NCI-H1417 (cell line): ENCODE measurements at places on chromosomes 7 and 10.
A peak's percentile ranks its signal among the peaks of the same experiment; 100 is the strongest.

DNA sequence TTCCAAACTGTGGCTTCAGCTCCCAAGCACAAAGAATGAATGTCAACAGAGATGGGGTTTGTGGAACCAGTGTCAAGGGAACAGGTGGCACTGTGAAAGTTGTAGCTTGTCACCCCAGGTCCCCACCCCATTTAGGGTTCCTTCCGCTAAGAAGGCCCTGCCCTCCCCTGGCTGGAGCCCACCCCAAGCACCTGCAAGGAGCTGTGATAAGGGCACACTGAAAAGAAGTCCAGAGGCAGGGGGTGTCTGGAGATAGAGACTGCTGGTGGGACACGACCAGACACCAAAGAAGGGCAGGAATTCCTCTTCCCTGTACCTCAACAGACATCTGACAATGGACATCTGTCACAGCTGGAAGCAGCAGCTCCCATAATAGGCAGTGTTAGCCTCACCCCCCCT lies 4.5 kb downstream of the GRID1 start:
- no peak for DNase-seq

- peak; percentile 95 for DNase-seq
These were observed 1079.9 kb downstream of the CNTNAP2 start for GRCh38 chr7:147196481-147196880.

GRCh38 chr10:45461034-45461433 lies 87.0 kb downstream of the ALOX5 start:
- no peak for DNase-seq

DNA sequence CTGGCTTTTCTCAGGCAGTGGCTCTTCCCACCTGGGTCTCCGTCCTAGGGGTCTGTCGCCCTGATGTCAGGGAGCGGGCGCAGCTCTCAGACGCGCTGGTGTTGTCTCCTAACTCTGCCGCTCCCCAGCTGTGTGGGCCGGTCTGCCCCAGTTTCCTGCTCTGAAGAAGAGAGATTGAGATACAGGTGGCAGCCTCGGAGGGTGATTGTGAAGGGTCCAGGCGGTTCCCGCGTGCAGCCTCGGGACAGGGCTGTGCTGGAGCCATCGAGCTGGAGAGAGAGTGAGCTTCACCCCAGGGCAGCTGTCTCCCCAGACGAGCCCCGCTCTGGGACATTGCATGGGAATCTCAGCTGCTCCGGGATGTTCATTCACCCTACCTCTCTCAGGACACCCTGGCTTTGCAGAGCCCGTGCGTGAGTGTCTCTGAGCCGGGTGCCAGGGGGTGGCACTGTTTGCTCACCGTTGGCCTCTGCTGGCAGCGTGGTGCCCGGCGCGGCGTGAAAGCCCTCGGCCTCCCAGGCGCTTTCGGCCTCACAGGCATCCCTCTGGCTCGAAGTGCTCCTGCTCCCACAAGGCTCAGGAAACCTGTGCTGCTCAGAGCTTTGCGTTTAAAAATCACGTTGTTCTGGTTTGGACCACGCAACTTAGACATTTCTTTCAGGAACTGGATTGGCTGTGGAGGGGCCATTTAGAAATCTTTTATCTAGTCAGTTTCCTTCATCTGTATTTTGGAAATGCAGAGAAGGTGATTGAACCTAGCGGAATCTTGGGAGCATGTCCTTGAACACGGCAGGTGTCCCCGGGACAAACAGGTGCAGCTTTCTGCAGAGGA lies 33.8 kb upstream of the ZFAND2A start:
- DNase-seq, result peak; percentile 86

GRCh38 chr10:89591796-89592271 lies 53.2 kb downstream of the PANK1 start:
- no peak for DNase-seq

DNA sequence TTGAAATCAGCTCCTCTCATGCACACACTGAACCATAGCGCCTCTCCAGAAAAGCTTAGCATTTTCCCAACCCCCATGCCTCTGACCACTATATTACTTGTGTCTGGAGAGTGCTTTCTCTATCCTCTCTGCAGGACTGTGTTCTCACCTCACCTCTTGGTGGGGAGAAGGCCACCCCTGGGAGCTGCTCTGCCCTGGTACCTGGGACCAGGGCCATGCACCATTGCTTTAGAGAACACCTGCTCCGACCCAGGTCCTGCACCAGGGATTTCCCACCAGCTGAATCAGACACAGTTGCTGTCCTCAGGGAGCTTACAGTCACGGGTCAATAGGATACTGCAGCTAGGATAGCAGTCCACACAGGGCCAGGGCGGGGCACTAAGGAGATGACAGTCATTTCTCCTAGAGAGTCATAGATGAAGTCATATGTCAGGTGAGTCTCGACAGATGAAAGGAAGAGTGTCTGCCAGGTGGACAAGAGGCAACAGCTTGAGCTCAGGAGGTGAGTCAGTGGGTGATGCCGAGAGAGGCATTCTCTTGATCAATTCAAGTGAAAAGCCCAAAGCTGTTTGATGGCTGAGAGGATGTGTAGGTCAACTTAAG lies 619 bp upstream of the LMTK2 start:
- no peak for DNase-seq

DNA sequence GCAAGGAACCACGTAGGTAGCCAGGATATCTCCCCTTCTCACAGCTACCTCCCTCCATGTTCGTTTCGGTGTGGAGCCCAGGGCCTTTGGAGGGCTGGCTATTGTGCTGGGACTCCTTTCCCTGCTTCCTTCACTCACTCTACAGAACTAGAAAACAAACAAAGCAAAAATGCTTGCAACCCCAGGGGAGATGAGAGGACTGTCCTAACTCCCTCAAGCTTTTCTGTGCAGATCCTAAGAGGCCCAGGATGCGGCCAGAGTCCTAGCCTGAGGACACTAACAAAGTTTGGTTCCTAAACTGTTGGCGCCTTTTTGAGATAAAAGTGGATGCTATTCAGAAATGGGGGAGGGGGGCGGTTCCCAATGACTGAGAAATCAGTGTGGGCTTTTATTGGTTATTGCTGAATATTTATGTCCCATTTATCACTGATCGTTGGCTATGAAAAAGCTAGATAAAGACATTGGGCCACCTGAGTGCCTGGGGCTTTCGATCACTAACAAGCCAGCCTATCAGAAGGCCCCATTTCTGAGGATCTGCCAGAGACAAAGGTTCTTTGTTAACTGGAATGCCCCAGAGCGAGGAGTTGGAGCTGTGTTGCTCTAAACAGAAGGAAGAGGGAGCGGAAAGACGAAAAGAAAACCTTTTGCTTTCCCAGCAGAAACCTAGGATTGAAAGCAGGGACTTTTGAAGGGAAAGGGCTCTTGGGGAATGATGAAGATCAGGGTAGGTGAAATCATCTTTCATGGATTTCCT lies 95.2 kb upstream of the EGR2 start:
- DNase-seq, result no peak

DNA sequence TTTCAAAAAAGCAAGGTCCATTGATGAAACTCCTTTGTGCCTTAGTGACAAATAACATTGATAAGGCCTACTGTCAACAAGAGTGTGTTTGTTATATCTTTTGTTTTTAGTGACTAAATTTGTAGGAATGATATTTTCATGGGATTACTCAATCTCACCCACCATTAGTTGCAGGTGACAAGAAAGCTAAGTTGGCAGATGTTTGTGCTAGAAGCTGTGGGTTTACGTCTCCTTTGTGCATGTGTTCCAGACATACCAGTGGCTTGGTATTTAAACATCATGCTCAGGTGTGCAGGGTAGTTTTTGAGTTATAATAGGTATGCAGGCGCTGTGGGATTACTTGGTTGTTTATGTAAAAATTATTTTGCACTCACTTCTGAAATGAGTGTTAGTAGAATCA lies 178.6 kb downstream of the ANKRD30A start:
- DNase-seq, result no peak

- no peak for DNase-seq
These were observed 24.0 kb downstream of the COL26A1 start for GRCh38 chr7:101386558-101387231.

DNA sequence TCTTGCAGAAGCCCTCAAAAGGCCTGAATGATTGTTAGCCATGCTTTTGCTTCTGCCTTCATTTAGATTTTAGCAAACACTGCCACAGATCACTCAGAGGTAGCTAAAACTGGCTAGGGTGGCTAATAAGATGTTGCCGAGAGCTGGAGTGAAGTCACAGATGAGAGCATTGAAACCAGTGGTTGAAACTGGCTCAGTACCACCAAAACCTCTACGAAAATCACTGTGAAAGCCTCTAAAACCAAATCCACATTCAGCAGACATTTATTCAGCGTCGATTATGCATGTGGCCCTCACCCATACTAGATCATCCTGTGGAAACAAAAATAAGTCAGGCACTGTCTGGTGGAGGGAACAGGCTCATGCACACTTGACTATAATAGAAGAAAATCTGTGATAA lies 50.8 kb downstream of the PIK3CG start:
- no peak for DNase-seq

GRCh38 chr7:28955718-28956607 lies 2.2 kb downstream of the TRIL start:
- DNase-seq, result peak; percentile 85

GRCh38 chr7:127673902-127674301 lies 21.9 kb downstream of the SND1 start:
- DNase-seq, result no peak

GRCh38 chr10:47020471-47020870 lies 109.2 kb downstream of the PTPN20 start:
- DNase-seq, result no peak

DNA sequence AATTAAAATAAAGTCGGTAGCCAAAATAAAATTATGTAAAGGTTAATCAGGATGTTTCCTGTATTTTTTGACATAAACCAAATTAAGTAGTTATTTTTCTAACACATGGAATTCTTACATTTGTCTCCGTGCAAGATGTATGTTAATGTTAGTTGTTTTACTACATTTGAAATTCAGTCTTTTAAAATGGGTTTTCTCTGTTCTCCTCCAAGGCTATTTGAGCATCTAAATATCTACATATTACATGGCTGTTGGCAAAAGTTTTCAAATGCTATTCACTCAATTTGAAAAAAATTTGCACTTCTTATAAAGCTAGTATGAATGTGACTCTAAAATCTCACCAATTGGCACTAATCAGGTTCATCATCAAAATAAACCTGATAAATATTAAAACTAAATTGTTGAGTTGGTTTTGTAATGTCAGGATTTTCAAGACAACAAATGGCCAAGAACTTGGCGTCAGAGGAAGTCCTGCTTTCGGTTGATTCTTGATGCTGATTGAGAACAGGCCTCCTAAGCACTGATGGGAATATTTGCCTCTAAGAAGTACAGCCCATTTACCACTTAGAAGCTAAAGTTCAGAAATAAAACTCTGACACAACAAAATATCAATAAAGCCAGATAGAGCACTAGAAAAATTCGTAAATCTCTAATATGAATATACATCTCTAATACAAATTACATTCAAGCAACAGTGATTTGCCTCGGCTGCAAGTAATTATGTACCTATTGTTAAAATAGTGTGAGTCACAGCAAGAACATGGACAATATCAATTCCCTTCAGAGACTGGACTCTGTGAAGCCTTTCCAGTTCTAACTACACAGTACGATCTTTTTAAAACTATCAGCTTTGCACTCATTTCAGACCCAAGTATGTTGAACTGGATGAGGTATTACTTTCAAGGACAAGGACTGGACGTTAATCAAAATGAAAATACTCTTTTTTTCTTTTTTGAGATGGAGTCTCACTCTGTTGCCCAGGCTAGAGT lies 733.1 kb upstream of the C7orf33 start:
- no peak for DNase-seq

DNA sequence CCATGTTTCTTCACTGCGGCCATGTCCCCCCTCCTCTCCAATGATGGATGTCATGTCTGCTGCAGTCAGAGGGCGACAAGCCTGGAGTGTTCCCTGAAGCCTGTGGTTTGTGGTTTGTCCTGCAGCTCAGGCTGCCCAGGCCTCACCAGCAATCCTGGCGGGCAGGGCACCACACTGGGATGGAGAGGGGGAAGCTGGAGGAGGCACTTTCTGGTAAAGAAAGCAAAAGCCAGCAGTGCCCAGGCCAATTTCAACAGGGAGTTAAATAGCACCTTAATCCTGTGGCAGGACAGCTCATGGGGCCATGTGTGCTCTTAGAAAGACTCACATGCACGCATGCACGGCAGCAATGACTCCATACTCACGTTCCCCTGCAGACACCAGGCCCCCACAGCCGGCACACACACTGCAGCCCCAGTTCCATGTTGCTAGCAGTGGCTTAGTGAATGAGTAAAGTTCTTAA lies 158.3 kb downstream of the EGFR start:
- DNase-seq, result peak; percentile 2

DNA sequence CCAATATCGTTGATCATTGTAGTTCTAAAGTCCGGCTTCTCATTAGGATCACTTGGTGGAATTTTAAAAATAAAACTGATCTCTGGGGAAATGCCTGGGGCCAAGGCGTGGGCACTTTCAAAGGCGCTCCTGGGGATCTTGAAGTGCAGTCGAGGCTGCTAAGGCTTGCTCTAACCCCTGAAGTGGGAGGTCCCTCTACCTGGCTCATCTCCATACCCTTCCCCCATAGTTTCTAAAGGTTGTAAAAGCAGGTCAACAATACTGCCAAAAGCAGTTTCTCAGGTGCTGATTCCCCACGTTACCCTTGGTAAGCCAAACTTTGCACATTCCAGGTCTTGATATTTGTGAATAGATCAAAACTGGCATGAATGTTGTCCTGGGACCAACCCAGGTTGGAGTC lies 79.0 kb upstream of the SP8 start:
- no peak for DNase-seq

DNA sequence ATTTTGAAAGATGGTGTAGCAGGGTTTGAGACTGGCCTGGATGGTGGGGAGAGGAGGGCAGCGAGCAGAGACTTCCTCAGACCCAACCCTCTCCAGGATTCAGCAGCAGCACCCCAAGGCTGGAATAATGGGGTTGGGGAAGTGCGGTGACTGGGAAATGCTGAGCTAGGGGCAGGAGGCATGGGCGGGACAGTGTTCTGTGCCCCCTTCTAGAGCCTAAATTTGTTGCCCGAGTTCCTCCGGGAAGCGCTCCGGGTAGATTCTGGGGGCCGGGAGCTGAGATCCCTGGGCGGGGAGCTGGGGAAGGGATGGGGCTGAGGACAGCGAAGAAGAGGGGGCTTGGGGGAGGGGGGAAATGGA lies at the start of gene CHAT:
Gene CHAT, plus strand, starts transcription at position 156 of the 360 bp plus-strand sequence. Its CDS starts 153 bp downstream, at position 309.
- DNase-seq, result no peak

DNA sequence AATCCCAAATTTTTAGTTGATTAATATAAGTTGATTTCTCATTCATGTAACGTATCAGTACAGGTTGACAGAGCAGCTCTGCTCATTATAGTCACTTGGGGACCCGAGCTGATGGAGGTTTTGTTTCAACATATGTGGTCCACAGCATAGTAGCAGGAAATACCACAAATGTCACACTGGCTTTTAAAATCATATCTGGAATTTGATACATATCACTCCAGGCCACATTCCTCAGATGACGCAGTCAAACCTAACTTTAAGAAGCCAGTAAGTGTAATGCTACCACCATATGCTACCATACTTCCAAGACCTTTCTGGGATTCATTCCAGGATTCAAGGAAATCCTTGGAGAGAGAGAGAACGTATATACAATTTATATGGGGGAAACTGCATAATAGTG lies 156.3 kb downstream of the PHF14 start:
- DNase-seq, result no peak
